ENCODE measurements at places on chromosomes 16 and 17.

DNA sequence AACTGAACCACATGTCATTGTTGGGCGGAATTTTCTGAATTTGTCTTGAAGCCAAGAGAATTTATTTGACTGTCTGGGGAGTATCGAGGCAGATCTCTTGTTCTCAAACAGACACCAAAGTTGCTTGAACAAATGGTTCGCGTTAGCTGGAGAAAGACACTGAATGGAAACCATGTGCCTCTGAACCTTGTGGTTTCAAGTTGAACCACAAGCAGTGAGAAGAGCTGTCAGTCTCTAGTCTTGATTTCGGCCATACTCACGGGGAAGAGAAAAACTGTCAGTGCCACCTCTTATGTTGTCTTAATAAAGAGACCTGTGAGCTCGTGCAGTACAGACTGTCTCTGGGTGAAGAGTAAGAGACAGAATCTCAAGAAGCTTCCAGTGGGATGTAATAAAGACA, 886.5 kb upstream of the SOX9 start:
- no peak for DNase-seq

- peak; percentile 97 for DNase-seq
Observed at GRCh38 chr16:81314603-81315270, at the start of gene GAN. Gene GAN, plus strand, starts transcription at chr16:81314962. Its CDS starts 152 bp downstream, at chr16:81315114.

DNA sequence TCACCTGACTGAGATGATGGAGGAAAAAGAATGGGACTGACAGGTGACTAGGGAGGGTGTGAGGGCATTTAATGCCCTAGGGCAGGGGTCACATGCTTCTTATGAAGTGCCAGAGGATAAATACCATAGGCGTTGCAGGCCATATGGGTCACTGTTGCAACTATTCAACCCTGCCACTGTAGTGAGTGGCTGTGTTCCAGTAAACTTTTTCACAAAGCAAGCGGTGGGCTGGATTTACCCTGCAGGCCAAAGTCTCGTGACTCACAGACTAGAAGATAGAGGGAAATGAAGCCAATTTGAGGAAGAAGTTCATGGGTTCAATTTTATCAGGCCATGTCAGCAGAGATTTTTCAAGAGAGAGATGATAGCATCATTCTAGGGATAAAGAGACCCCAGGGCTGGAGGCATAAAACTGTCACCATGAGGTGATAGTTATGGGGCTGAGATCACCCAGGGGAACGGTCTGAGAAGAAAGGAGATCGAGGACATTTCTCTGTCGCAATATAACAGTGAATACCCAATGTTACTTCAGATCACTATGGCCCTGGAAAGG, 8.6 kb downstream of the ARHGAP17 start:
- DNase-seq: no peak

- no peak for DNase-seq
Observed at GRCh38 chr16:19649980-19650379, 68.0 kb downstream of the KNOP1 start.

DNA sequence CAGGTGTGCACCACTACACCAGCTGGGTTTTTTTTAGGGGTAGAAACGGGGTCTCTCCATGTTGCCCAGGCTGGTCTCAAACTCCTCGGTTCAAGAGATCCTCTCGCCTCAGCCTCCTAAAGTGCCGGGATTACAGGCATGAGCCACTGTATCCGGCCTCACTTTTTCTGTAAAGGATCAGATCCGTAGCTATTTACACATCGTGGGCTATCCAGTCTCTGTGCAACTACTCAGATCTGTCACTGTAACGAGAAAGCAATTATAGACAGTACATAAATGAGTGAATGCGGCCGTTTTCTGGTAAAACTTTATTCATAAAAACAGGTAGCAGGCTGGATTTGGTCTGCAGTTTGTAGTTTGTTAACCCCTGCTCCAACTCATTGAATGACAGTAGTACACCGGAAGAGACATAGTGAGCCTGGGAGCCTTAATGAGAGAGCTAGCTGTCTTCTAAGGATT, 44.5 kb downstream of the VMP1 start:
- DNase-seq: no peak

GRCh38 chr16:85391769-85392583, 221.1 kb upstream of the GSE1 start:
- DNase-seq: peak; percentile 57

GRCh38 chr17:1683459-1683858, 1.2 kb downstream of the PRPF8 start:
- no peak for DNase-seq

- peak; percentile 59 for DNase-seq
Observed at GRCh38 chr17:29292992-29293889, 707 bp downstream of the NUFIP2 start.

DNA sequence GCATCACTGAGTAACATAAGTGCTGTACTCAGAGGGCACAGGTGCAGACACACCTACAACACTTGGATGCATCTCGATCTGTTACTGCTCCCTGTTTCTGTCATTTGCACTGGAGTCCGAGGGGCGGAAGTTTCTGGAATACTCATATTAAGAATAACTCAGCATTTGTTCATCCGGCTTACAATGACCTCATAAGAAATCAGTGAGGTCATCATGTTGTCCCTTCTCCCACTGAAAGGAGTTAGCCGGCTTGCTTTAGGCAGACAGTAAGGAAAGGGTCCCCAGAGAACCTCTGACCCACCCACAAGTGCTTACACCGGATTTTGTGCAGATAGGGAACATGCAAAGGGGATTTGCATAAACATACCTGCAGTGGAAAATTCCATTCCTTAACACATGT, 344.7 kb downstream of the HAPSTR1 start:
- DNase-seq: no peak

- no peak for DNase-seq
Observed at GRCh38 chr16:63372815-63373214, 1336.6 kb upstream of the CDH8 start.

DNA sequence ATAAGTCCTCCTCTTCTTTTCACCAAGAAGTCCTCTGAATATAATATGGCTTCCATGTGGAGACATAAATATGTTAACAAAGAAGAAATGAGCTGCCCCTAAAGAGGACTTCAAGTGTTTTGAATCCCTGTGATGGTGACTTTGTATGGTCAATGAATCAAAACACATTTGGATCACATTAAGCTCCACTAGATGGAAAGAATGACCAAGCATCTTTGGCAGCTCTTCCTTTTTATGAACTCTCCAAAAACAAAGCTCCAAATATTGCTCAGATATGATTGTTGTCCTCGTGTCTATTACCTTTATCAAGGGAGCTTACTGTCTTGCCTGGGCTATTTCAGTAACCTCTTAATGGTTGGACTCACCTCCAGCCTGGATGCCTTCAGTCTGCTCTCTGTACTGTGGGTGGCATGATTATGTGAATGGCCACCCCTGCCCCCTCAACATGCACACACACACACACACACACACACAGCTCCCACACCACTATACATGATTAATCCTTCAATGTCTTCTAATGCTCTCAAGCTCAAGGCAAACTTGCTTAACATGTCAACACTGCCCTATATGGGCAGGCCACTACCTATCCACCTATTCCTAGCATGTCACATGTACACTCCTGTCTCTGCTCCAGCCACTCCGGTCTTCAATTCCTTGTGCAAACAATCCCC, 346.6 kb upstream of the SALL1 start:
- no peak for DNase-seq

DNA sequence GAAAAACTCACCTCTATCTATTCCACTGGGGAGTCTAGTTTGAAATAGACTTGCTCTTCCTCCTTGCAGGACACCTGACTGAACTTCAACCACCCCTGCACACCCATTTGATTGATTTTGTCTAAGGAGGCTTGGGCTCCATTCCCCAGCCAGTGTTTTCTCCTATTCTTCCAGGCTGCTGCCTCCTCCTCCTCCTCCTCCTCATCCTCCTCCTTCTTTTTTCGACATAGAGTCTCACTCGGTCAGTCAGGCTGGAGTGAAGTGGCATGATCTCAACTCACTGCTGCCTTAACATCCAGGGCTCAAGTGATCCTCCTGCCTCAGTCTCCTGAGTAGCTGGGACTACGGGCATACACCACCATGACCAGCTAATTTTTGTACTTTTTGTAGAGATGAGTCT, 1.8 kb upstream of the DLX4 start:
- no peak for DNase-seq

DNA sequence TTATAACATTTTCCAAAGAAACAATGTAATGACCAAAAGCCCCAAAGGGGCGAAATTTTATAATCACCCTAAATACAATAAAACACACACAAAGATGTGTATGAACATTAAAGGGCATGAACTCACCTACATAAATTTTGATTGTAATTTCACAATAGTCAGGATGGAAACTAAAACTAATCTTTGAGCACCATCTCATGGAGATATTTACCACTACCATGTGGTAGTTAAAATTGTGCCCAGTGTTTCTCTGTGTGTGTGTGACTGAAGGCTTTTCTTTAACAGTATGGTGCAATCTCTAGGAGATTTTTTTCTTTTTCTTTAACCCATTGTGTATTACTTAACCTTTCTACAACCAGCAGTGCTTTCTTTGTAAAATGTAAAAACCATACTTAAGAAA, 19.7 kb upstream of the MEIOC start:
- peak; percentile 20 for DNase-seq

DNA sequence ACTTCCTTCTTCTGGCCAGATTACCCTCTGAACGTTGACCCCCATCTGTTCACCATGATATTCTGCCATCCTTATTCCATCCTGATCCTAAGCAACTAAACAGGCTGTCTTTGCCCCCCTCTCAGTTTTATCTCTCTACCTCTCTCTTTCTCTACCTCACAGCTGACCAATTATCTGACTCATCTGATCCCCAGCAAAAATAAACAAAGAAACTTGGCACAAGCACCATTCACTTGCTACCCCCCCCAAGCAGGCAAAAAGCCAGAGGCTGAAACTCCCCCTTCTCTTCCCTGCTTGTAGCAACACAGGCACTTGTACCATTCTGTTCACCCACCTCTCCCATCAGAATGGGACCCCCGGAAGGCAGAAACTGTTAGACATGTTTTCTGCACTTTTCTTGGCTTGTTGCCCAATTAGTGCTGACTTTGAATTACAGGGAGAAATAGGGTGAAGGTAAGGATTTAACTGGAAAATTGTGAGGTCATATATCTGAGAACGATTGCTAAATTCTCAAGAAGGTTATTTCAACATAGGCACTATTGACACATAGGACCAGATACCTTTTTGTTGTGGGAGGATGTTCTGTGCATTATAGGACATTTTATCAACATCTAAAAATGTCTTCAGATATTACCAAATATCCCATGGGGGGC, 163.2 kb downstream of the TOX3 start:
- peak; percentile 64 for DNase-seq

- DNase-seq: no peak
Observed at GRCh38 chr16:75250809-75251279, 580 bp downstream of the BCAR1 start.

DNA sequence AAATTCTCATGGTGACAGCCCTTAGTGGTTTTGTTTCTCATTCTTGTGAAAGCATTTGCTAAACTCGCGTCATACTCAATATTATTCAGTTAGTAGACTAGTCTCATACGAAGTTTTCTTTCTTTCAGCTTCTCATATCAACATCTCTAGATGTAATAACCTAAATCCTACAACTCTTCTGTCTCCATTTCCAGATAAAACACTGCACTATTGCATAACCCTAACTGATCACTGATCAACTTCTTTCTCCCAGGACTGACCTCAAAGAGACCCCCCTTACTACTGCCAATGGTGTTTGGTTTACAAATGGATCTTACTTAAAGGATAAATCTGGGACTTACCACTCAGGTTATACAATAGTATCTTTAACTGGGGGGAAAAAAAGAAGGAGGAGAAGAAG, 36.3 kb upstream of the TEKT1 start:
- DNase-seq: no peak

DNA sequence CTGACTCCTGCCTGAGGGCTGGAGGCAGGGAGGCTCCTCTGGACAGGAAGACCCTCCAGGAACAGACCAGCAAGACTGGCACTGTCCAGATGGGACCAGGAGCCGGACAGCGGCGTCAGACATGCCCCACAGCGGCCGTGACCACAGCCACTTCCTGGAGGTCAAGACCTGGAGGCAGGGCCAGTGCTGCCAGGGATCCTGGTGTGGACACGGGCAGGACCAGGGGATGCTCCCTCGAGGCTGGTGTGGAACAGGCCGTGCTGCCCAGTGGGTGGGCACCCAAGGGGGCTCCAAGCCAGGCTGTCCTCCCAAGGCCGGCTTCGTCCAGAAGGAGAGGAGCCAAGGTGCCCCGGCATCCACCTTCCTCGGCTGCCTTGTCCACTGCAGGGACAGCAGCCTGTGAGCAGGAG, 4.5 kb upstream of the CCDC57 start:
- DNase-seq: no peak

GRCh38 chr16:1922357-1922756, 4.1 kb upstream of the HS3ST6 start:
- DNase-seq: no peak

DNA sequence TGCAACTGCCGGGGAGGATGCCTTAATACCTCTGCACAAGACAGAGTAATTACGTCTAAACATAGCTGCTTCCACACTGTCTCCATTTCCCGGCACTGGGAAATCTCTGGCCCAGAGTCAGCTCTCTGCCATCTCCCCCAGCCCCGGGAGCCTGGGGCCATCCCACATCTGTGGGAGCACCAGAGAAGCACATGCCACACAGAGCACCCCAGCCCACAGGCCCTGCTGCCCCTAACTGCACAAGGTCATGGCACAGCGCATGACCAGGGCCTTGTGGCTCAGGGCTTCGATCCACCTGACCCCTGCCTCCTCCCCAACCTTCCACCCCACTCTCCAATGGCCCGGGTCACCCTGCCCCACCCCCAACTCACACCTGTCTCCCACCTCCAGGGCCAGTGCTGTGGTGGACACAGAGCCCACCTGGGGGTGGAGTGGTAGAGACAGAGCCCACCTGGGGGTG, 36.6 kb upstream of the RBFOX3 start:
- no peak for DNase-seq

GRCh38 chr17:28983286-28984230, 22.3 kb downstream of the SEZ6 start:
- peak; percentile 96 for DNase-seq

DNA sequence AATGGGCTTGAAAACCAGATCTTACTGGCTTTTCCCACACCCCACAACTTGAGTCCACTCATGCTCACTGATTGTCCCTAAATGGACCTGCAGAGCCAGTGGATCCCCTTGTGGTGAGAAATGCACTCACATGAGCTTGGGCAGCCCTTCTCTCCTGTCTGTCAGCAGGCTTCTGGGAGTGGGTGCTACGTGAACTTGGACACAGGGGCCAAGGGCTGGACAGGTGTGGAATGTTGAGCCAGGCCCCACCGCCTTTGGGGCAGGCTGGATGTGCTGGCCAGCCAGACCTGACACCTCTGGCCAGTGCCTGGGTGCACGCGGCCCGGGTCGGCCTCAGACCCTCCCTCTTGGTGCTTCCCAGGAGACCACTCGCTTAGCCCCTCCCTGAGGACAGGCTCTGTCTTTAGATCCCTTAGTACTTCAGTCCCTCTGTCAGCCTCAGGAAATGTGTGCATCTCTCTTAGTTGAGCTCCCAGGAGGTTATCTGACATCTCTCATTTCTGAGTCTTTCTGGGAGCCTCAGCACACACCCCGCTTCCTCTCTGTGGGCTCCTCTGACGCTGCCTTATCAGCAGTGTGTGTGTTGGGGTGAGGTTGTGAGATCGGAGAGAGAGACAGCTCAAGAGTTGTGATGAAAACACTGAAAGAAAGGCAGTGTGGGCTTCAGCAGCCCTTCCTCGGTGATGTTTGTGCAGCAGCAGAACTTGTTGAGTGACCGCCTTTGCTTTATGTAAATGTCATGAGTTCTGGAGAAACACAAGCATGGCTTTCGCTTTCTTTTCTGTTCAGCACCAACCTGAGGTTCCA, 117.0 kb downstream of the RAB11FIP4 start:
- no peak for DNase-seq

Measured in NCI-H2171 treated with DMSO at 0.1 percent for 48 hours (cell line).